Tongue (tissue), 3 donors: ENCODE measurements at places on chromosomes 7 and 10. TPM values are rescaled to one million over a fixed set of nuclear protein-coding genes. Genes with fewer than 3 reads are reported as not detected.
A peak's percentile ranks its signal among the peaks of the same experiment; 100 is the strongest.

DNA sequence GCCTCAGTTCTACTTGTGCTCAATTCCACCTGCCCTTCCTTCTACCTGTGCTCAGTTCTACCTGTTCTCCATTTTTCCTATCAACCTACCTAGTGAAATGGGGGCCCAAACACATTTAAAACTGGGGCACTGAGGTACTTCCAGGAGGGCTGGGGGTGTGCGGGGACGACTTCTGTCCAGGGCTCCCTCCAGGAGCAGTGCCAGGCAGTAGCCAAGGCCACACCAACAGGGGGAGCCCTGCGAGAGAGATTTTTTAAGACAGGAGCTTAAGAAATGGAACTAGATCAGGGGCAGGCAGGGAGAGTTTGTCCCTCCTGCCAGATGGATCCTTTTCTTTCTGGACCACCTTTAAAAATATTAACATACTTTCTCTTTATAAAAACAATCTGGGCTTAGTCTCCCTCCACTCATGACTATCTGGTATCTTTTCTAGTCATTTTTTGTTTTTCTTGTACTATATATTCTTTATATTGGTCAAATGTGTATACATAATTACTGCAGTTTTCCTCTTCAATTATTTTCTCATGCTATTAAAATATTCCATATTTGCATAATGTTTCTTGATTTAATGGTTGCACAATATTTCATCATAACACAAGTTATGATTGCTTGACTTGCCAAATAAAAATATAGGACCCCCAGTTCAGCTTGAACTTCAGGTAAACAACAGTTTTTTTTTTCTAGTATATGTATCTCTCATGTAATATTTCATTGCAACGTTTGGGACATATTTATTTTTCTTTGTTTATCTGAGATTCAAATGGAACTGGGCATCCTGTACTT is 47.3 kb upstream of the INSYN2A start:
- DNase-seq: peak; percentile 25

DNA sequence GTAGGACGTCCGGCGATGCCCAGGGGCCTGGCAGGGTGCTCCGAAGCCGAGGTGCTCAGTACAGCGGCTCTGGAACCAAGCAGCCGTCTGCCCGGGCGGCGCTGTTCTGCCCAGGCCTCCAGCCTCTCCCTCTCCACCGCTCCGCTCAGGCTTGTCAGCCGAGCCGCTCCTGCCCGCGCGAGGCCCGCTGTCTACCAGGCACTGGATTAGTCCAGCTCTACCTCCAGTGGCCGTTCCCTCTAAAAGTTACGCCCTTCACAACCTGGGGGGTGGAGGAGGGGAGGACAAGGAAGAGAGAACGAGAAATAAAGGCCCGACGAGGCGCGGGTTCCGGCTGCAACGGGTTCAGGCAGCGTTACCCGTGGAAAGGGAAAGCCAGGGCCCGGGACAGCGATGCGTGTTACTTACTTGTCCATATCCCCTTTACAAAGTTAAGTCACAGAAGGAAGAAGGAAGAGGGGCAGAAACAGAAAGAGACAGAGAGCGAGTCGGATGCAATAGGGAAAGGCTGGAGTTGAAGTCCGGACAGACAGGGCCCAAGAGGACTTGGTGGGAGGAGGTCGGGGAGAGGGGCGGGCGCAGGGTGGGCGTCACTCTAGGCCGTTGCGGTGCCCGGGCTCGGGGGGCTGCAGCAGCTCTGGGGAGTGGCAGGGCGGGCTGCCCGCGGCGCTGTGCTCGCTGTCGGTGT is 2.8 kb downstream of the SP8 start:
- peak; percentile 58 for DNase-seq

DNA sequence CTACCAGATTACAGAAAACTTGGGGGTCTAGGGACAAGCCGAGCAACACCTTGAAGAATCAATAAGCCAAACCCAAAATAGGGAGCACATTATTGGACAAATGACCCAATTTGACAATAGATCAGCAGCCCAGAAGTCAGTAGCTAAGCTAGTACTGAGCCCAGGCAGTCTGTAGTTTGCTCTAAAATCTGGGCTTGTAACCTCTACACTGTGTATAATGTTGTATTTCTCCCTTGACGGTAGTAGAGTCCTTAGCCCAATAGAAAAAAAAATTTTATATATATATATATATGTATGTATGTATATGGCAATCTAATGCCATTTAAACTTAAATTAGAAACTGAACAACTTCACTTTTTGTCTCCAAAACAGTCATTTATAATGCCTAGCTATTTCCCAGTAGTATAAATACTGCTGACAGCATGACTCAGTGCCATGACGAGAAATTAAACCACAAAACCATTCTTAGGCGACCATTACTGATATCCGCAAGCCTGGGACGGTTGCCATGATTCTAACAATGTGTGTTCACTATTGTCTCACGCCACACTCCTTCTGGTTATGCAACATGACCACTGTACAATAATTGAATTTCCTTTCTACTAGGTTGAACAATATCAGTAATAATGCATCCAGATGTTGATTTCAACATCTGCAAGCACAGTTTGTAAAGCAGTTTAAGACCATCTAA is 110.5 kb downstream of the IPMK start:
- DNase-seq: no peak

DNA sequence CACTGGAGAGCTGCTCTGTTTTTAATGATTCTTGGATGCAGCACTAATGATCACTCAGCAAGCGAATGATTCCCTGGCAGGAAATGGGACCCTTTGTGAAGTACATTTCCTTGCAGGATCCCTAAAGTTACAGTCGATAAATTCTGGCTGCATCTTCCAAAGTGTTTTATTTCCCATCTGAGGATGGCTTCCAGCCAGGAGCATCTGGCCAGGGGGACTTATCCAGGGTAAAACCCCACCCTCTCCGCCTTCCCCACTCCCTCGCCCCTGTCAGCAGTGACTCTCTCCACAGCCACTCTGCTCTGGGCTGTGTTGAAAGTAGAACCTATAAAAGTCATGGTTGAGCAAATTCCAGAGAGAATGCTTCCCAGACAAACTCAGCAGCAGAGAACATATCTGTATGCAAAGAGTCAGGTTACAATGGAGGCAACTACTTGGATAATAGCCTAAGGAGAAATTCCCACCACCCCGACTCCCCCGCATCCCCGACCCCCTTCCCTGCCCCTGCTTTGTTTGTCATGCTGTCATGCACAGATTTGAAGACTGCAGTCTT is 111.0 kb upstream of the ANLN start:
- DNase-seq: peak; percentile 88

Gene CCDC3
- total RNA-seq: 15.0 TPM
